ENCODE measurements at places on chromosomes 13 and 19. TPM values are rescaled to one million over a fixed set of nuclear protein-coding genes. Genes with fewer than 3 reads are reported as not detected.

- DNase-seq = peak; percentile 72
These were observed 8.4 kb downstream of the KANK3 start for GRCh38 chr19:8334458-8335342.

DNA sequence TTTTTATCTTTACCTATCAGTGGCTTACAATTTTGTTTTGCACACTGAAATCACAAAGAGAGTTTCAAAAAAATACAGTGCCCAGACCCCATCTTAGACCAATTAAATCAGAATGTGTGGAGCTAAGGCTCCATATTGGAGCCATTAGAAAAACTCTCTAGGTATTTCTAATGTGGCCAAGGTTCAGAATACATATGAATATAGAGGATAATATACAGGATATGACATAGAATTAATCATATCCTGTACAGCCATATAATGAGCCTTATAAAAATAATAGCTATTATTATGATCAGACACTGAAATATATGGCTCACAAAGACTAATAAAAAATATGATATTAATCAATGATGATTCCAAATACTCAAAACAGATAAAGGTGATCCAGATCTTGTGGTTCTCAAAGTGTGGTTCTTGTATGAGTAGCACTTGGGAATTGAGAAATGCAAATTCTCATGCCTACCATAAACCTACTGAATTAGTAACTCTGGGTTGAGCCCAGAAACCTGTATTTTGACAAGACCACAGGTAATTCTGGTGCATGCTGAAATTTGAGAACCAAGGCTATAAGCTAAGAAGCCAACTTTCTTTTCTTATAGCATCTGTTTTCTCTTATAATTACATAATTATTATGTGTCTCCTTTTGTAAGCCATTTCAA is 408.0 kb downstream of the DIAPH3 start:
- DNase-seq = no peak

Gene CTXN1
- 22.8 TPM for total RNA-seq

- DNase-seq = no peak
These were observed 97.6 kb upstream of the SERP2 start for GRCh38 chr13:44276061-44276460.

GRCh38 chr13:87999240-87999700 is 328.1 kb downstream of the SLITRK5 start:
- no peak for DNase-seq

GRCh38 chr19:55649268-55650125 is 1.5 kb downstream of the CCDC106 start:
- DNase-seq = no peak

Gene VN1R2
- not detected for total RNA-seq

DNA sequence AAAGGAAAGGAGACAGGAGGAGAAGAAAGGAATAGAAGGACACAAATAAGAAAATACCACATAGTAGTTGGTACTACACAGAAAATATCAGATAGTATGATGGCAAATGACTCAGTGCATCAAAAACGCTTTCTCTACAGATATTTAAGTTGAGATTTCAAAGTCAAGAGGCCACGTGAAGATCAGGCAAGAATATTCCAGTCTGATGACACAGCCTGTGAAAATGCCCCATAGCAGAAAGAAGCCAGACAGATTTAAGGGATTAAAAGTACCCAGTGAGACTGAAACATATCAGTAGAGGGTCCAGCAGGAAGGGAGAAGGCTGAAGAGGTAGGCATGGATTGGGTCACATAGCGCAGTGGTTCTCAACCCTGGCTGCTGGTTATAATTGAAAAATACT is 113.7 kb downstream of the VWA8 start:
- DNase-seq = no peak

GRCh38 chr13:50377726-50378270 is 362.6 kb downstream of the KCNRG start:
- DNase-seq = no peak

Gene C13orf42
- total RNA-seq = not detected

DNA sequence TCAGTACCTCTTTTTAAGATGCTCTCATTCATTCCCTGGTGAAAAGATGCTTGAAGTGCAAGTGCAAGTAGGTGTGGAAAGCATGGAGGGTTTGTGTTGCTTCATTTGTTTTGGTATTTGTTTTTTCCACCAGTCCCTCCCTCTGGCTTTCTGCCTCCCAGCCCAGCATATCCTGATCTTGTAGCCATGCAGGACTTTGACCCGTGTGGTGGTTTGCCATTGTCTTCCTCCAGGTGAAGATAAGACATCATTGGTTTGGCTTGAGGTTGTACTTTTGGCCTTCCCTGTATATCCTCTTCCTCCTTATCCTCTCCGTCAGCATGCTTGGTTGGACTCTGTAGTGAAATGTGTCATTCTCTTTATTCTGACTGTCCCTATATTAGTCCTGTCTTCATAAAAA is 9.1 kb downstream of the SPINT2 start:
- DNase-seq = no peak

GRCh38 chr13:75186379-75186778 is 295.6 kb downstream of the TBC1D4 start:
- no peak for DNase-seq

Gene ZNF57
- 2.1 TPM for total RNA-seq

Gene CPAMD8
- 53.4 TPM for total RNA-seq

- no peak for DNase-seq
These were observed 23.3 kb upstream of the POSTN start for GRCh38 chr13:37621811-37622361.

Gene PLK5
- total RNA-seq = 0.04 TPM

Gene SPACA4
- not detected for total RNA-seq

DNA sequence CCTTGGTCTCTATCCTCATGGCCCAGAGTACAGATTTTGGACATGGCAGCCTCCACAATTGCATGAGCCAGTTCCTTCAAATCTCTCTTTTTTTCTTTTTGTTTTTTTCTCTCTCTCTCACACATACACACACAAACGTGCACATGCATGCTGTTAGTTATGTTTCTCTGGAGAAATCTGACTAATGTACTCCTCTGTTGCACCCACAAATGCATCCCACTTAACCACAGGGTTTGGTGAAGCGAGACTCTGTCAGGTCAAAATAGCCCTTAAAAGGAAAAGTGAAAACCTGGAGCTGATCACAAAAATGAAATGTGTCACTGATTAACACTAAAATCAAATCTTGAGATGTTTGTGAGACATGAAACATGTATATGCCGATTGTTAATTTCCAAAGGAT is 374.6 kb upstream of the ARGLU1 start:
- DNase-seq = no peak

DNA sequence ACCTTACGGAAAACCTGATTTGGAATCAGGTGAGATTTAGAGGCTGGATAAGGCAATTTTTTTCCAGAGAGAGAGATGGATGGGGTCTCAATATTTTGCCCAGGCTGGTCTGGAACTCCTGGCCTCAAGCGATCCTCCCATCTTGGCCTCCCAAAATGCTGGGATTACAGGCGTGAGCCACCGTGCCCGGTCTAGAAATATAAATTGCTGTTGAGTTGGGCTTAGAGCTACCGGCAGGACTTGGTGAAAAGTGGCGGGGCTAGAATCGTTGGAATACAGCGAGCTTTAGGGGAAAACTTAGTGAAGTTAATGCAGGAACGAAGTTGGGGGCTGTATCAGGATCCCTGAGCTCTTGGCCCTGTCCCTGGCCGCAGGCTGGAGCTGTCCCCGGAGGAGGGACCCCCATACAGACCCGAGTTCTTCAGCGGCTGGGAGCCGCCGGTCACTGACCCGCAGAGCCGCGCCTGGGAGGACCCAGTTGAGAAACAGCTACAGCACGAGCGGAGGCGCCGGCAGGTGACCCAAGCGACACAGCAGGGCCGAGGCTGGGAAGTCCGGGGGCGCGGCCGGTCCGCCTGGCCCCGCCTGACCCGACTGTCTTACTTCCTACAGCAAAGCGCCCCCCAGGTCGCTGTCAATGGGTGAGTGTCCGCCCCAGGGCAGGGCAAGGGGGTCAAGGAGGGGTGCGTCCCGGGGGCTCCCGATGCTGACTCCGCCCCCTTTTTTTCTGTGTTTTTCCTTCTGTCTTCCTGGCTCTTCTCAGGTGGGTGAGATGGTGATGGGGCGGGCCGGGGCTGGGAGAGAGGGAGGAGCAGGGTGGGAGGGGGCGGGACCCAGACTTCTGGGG is 7.6 kb downstream of the EPS8L1 start:
- no peak for DNase-seq

DNA sequence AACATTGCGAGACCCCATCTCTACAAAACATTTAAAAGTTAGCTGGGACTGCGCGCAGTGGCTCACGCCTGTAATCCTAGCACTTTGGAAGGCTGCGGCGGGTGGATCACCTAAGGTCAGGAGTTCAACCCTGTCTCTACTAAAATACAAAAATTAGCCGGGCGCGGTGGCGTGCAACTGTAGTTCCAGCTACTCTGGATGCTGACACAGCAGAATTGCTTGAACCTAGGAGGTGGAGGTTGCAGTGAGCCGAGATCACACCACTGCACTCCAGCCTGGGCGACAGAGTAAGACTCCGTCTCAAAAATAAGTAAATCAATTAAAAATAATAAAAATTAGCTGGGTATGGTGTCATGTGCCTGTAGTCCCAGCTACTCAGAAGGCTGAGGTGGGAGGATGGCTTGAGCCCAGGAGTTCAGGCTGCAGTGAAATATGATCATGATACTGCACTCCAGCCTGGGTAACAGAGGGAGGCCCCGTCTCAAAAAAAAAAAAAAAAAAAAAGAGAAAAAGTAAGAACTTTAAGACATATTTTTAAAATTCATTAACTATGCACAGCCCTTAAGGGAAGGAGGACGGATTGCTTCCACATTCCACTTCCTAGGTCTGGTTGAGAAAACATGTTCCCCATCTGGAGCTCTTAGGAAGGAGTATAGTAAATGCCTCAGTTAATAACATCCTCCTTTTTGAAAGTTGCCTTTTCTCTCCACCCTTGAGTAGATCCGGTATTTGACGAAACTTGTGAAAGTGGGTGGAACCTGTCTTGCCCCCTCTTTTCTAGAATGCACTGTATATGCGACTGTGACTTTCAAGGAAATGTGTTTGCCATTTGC is 26.1 kb downstream of the EXOC3L2 start:
- no peak for DNase-seq

DNA sequence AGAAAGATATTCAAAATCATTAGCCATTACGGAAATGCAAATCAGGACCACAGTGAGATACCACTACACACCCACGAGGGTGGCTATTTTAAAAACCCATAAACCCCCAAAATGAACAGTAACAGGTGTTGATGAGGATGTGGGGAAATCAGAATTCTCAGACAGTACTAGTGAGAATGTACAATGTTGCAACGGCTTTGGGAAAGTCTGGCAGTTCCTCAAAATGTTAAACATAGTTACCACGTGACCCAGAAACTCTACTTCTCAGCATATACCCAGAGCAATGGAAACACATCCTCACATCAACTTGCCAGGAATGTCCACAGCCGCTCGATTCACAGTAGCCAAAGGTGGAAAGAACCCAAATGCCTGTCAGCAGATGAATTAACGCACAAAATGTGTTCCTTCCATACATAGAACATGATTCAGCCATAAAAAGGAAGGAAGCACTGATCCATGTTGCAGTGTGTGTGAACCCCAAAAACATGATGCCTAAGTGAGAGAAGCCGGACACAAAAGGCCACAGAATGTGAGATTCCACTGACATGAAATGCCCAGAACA is 7.0 kb downstream of the PLVAP start:
- no peak for DNase-seq

GRCh38 chr13:34357435-34358232 is 539.7 kb downstream of the RFC3 start:
- no peak for DNase-seq

- DNase-seq = no peak
These were observed 38.4 kb downstream of the PIBF1 start for GRCh38 chr13:72820156-72820897.

GRCh38 chr13:93797463-93797862 is 570.9 kb downstream of the GPC6 start:
- DNase-seq = no peak

DNA sequence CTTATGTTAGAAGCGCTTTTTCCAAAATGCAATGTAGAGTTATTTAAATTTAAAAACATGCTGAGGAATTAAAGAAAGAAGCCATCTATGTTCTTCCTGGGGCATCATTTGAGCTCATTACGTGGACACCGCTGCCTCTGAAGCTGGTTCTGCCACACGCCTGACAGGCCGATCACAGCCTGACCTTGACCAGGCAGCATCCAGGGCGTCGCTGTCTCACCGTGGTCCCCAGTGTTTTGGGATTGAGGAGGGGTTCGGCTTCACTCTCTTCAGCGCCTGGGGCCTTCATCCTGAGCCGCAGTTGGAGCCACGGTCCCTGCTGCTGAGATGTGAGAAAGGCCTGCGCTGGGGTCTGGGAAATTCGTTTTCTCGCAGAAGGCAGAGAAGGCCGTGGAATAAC is 64.0 kb downstream of the ATP11A start:
- no peak for DNase-seq

Gene ARHGAP35
- 31.6 TPM for total RNA-seq

Gene SPART
- total RNA-seq = 34.2 TPM

DNA sequence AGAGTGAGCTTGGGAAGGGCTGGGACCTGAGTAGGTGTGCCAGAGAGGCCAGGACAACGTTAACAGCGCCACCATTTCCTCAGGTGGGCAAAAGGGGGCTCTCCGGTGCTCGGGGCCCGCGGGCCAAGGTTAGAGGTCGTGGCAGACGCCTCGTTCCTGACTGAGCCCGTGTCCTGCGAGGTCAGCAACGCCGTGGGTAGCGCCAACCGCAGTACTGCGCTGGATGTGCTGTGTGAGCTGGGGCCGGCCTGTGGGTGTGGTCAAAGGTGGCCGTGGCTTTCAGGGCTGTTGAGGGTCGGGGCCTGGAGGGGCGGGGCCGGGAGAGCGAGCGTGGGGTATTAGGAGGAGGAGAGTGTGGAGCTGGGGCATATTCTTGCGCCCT is 3.7 kb downstream of the KIRREL2 start:
- no peak for DNase-seq

DNA sequence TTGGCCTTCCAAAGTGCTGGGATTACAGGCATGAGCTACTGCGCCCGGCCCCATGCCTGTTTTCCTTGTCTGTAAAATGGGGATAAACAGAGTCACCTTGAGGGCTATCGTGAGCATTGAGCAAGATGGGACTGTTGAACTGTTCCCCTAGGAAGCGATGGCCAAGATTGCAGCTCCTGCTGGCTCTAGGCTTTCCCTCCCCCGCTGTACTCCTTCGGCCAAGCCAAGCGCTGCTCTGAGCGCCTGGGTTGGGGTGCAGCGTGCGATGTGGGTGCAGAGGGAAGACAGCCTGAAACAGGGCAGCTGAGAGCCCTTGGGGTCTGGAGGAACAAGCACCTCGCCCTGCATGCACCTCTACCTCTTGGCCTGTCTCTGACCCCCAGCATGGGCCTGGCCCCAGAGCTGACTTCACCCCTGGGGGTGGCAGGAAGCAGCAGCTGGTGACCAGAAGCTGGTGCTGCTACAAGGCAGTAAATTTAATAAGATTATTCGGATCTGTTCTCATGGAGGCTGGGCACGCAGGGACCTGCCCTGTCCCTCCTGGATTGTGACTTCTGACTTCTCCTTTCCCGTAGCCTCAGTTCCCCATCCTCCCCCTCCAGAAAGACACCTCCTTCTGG is 5.3 kb downstream of the GNG8 start:
- DNase-seq = no peak

Gene TPTE2
- 0.24 TPM for total RNA-seq

DNA sequence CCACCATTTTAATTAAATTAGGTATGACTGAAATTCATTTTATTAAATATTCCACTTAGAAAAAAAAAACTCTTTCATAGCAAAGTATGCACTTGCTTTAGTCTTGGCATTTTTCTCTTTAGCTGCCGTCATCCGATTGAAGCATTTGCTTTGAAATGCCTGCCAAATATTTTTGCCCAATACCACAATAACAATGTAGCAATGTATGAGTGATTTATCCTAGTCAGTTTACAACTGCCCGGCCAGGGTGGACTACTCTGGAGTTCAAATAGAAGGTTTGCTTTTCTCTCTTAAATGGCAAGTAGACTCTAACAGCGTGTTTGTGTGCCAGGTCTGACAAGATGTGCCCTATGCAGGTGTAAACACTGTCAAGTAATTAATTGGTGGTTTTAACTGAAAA is 675.3 kb upstream of the SGCG start:
- peak; percentile 4 for DNase-seq

Gene LCP1
- 5.5 TPM for total RNA-seq

Data from cardiac muscle cell (in vitro differentiated cells and primary cell).